ENCODE measurements at places on chromosomes 12 and 14.

GRCh38 chr14:92785667-92786426 is 8.3 kb upstream of the GOLGA5 start:
- no peak for DNase-seq

DNA sequence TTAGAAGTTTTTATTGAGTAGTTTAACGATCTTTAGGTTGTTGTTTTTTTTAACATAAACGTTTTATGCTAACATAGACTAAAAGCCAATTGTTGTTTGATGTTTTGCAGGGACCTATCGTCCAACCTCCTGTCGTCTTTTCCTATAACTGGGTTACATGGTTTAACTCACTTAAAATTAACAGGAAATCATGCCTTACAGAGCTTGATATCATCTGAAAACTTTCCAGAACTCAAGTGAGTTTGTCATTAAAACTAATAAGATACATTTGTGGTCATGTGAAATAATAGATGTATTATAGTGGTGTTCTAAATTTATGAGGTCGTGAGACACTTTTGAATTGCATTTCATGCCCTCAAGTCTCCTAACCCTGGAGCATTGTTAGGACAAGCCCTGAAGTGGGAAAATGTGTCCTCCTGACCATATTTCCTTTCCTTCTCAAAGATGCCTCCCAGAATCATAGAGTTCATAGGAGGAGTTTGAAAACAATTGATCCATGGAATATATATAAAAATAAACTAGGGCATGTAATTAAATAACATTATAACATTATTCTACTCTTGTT is 84.9 kb downstream of the ZFC3H1 start:
- no peak for DNase-seq

- no peak for DNase-seq
Measured at GRCh38 chr12:124518051-124518932, 49.1 kb downstream of the NCOR2 start.

DNA sequence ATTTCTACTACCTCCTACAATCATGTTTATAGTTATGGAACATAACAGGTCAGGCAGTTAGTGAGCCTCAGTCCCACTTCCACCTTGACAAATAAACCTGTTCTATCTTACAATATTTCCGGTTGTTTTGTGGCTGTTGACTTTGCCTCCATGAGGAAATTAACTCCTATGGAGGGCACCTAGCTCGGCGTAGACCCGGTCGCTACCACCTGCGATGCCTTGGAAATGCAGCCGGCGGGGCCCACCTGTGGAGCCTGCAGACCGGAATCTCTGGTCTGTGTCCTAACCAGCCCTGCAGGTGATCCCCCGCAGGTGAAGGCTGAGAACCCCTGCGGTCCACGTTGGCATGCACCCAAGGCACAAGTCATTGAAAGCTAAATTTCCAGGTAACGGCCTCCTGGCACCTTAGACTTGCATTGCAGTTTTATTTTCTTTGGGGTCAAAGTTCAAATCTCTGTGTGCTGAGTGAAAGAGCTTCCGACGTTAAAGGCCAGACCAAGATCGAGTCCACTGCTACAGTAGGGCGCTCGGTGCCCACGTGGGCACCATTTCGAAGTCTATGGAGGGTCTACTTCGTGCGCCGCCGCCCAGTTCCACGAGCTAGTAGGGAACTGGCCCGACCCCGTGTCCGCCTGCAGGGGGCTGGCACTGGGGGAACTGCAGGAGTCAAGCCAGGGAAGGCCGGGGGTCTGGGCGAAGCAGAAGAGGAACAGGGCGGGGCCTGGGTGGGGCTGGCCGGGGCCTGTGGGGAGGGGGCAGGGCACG is 782 bp upstream of the PIWIL1 start:
- DNase-seq, result no peak

GRCh38 chr14:101062065-101062450 is 158.5 kb upstream of the RTL1 start:
- DNase-seq, result no peak

- DNase-seq, result no peak
Measured at GRCh38 chr12:52404951-52405350, 1.2 kb downstream of the KRT82 start.

- DNase-seq, result no peak
Measured at GRCh38 chr14:74551431-74552371, 58.1 kb downstream of the ISCA2 start.

- no peak for DNase-seq
Measured at GRCh38 chr14:101812071-101812470, 50.6 kb downstream of the PPP2R5C start.

- no peak for DNase-seq
Measured at GRCh38 chr14:100739306-100739705, 12.6 kb downstream of the DLK1 start.

DNA sequence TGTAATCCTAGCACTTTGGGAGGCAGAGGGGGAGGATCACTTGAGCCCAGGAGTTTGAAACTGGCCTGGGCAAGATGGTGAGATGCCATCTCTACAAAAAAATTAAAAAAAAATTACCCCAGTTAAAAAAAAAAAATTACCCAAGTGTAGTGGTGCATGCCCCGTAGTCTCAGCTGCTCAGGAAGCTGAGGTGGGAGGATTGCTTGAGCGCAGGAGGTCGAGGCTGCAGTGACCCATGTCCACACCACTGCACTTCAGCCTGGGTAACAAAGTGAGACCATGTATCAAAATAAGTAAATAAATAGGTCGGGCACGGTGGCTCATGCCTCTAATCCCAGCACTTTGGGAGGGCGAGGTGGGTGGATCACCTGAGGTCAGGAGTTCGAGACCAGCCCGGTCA is 128.8 kb downstream of the VRK1 start:
- no peak for DNase-seq

- DNase-seq, result no peak
Measured at GRCh38 chr12:53118751-53119300, 15.5 kb downstream of the SOAT2 start.
